ENCODE measurements at places on chromosomes 7 and 10.

DNA sequence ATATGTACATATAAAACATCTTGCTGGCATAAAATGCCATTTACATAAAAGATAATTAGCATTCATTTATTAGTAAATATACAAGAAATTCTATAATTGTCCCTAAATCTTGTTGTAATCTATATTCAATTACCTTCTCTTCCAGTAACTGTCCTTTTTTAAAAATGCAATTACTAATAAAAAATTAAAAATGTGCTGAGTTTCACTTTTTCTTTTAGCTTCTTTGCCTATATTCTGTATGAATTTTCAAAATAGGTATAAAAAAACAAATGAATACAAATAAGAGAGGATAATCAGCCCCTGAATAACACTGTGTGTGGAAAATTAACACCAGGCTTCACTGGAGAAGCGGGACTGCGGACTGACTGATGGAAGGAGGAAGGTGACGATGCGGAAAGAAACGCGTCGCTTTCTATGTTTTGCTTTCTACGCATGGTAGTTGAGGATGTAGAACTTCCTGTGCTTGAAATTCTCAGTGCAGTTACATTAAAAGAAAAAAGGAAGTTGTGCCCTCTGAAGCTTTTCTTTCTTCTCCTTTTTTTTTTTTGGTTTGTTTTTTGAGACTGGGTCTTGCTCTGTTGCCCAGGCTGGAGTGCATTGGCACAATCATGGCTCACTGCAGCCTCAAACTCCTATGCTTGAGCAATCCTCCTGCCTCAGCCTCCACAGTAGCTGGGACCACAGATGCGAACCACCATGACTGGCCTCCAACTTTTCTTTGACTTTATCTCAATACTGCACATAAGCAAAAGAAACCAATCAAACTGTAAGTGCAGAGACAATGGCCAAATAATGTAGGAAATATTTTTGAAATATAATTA lies 7.4 kb upstream of the ZMYND11 start:
- peak; percentile 38 for DNase-seq

DNA sequence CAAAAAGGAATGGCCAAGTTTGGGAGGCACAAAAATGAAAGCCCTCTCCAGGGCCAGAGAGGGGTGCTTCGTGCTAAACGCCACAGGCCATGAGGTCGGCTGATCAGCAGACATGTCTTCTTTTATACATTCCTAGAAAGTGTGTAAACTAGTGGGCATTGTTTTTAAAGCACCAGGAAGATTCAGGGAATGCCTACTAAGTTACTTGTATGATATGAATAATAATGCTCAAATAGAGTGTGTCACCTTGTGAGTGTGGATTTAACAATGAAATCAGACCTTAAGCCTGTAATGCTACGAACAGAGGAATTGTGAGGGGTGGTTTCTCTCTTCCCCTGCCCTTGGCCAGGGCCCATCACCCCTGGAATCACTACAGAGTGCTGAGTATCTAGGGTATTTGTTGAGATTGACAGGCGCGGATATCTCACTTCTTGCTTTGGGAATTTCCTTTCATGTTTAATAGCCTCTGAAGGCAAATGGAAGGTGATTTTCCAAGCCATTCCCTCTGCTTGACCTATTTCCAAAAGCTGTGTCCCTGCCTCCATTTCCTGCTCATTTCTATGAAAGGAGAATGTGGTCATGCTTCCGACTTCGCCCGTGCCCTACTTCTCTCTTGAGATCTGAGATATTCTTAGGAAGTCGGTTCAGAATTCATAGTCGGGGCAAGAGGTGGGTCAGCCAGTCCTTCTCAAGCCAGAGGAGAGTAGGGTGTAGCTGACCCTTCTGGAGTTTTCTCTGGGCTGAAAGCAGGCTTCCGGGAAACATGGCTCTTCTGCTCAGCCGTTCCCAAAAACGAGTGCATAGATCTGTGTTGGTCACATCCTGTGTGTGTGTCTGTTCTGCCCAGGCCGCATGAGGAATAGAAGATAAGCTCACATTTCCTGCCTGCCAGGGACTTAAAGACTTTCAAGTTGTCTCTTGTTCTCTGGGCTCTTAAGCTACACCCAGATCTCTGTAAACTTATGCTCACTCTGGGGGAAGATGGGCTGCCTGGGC lies 167.8 kb upstream of the ITGB1 start:
- DNase-seq = no peak

DNA sequence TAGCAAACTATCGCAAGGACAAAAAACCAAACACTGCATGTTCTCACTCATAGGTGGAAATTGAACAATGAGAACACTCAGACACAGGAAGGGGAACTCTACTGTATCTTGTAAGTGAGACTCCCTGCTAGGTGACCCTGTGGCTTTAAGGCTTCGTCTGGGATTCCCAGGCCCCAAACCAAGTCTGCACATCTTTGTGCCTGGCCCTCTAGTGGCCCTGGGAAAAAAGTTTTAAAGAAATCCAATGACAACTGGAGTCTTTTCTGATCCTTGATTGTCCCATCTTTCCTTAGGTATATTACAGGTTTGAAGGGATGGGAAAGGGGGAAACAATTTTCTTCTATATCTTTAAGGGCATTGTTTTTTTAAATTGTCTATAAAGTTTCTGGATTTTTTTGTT lies 10.6 kb upstream of the LIPM start:
- DNase-seq = no peak

DNA sequence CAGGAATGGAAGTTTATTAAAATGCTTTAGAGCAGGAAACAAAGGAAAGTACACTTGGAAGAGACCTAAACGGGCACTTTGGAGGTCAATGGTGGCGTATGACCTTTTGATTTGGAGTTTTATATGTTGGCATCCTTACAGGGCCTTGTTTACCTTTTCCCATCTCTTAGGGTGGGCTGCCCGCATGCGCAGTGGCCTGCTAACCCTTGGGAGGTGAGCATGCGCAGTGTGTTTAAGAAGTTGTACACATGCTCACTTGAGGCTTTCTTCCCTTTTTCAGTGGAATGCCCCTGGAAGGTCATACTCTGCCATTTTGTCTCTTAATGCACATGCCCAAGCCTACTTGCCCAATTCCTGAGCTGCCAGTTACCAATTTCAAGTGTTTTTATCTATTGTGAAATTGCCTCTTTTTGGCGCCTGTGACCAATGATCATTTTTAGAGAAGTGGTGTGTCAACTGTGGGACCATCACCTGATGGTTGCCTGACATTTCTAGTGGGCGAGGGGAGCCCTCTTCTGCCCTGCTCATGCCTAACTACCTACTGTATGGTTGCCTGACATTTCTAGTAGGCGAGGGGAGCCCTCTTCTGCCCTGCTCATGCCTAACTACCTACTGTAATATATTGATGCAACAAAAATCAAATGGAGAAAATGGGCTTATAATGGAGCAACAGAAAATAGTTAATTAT lies 138.0 kb downstream of the PPP1R9A start:
- DNase-seq = peak; percentile 5

- DNase-seq = no peak
Observed at GRCh38 chr7:136230210-136230609, 253.1 kb upstream of the MTPN start.
